Activated CD4-positive, alpha-beta memory T cell treated with anti-CD3 and anti-CD28 coated beads for 36 hours (primary cell): ENCODE measurements at places on chromosomes 2 and 18. TPM values are rescaled to one million over a fixed set of nuclear protein-coding genes. Genes with fewer than 3 reads are reported as not detected.

Gene MAP2
- 0.07 TPM for total RNA-seq

GRCh38 chr2:134269972-134270735 lies 16.3 kb downstream of the MGAT5 start:
- H3K27ac ChIP-seq, result no peak overlapping the region
- H3K36me3 ChIP-seq, result peaks cover 15% of the 10 kb centered on the region
- H3K27me3 ChIP-seq, result no peaks in the 10 kb centered on the region
- no peak for DNase-seq

Gene GFPT1
- total RNA-seq, result 39.8 TPM

- H3K36me3 ChIP-seq, result no peaks in the 10 kb centered on the region
- DNase-seq, result no peak
- H3K4me3 ChIP-seq, result no peak overlapping the region
- H3K27me3 ChIP-seq, result no peaks in the 10 kb centered on the region
- no peak overlapping the region for H3K27ac ChIP-seq
- no peaks in the 10 kb centered on the region for H3K4me1 ChIP-seq
Measured at GRCh38 chr2:56889738-56890137, 705.9 kb downstream of the CCDC85A start.

DNA sequence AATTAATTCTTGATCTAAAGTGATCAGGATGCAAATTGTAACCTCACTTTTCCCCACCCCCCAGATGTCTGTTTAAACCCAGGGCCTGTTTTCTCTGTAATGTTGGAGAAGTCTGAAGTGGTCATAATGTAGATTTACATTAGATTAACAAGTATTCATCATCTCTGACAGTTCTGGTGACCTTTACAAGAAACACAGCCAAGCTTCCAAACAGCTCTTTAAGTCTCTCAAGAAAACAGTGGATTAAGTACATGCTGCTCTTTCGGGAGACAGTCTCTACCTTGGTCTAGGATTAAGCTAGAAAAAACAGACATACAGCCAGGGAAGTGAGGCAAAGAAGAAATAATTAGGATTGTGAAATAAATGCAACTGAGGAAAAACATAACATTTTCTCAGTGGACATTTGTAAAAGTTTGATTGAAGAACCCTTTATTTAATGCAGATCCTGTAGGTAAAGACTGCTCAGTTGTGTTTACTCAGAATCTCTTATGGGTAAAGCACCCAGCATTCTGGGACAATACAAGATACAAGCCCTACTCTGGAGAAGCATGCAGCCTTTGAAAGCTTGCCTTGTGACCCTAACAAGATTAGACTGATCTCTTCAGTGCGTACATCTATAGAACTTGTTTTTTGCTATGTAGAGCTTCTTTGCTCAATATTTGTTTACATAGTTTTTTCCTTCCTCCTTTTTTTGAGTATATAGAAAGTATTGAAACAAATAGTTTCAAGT lies 203.9 kb downstream of the PHLPP1 start:
- H3K4me1 ChIP-seq, result no peaks in the 10 kb centered on the region
- H3K36me3 ChIP-seq, result peaks cover 7% of the 10 kb centered on the region
- no peaks in the 10 kb centered on the region for H3K27me3 ChIP-seq
- no peak for DNase-seq
- H3K27ac ChIP-seq, result no peak overlapping the region
